ENCODE measurements at places on chromosomes 3 and 15. TPM values are rescaled to one million over a fixed set of nuclear protein-coding genes. Genes with fewer than 3 reads are reported as not detected.

CNTN6 gene
- 3.8 TPM for polyA plus RNA-seq

- DNase-seq, result no peak
Measured at GRCh38 chr15:88656760-88657221, 18.0 kb downstream of the ISG20 start.

DNA sequence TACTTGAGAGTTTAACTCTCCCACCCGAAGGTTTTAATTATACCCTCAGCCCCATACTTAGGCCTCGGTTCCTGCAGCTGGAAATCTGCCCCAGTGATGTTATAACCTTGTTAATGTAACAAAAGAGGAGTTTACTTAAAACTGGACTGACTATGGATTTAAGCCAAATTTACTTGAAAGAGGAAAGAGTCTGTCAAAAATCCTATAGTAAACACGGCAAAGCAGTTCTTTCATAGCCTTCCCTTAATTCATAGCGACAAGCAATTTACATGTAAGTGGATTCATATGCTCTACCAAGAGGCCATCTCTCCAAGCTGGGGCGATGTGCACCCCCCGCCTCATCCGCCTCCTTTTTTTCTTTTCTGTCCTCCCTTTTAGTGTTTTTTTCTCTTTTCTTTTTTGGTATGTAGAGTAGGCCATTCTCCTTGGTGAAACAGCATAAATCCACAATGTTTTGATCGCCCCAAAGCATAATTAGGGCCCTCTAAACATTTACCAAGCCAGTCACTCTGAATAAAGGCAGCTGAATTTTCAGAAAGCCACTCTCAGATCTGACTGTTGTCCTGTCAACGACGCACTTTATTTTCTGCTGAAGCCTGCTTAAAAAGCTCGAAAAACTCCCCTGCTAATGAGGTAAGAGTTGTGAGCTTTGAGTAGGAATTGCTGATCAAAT lies 373.1 kb upstream of the WNT5A start:
- no peak for DNase-seq

GRCh38 chr3:194941360-194941955 lies 255.8 kb downstream of the FAM43A start:
- DNase-seq, result no peak

GRCh38 chr15:85625856-85626255 lies 168.9 kb downstream of the KLHL25 start:
- DNase-seq, result peak; percentile 55

- peak; percentile 26 for DNase-seq
Measured at GRCh38 chr3:169667166-169668071, 3.9 kb upstream of the MECOM start.

- no peak for DNase-seq
Measured at GRCh38 chr3:88010810-88011209, 48.0 kb downstream of the CGGBP1 start.

MFSD1 gene
- polyA plus RNA-seq, result 53.1 TPM

RBPMS2 gene
- polyA plus RNA-seq, result 14.1 TPM

GRCh38 chr3:126316031-126316461 lies 41.2 kb downstream of the KLF15 start:
- DNase-seq, result no peak

DNA sequence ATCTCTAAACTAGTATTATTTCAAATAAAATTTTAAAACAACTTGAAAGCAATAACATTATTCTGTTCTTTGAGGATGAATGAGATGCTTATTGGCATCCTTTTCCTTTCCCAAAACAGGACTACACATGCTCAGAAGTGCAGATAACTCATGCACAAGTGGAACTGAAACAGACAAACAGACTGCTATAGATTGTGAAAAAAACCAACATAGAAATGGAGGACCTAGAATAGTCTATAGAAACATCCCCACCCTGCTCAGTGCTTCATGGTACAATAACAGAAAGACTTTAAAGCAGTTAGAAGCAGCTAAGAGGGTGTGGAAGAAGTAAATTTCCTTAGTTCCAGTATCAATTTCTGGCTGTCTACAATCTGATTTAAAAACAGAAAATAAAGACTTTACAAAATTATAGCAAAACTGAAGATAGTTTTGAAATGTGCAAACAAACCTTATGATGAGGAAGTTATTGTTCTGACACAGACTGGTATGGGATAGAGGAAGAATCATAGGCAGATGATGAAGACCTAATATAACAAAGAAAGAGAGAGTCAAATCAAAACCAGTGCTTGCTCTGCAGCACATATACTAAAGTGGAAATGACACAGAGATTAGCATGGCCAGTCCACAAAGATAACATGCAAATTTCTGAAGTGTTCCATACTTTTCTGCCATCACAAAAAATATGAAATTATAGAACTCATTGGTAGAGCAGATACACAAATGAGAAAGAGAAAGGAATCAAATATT lies 1025.4 kb downstream of the SQOR start:
- DNase-seq, result no peak

CHRNA5 gene
- 8.6 TPM for polyA plus RNA-seq

DNA sequence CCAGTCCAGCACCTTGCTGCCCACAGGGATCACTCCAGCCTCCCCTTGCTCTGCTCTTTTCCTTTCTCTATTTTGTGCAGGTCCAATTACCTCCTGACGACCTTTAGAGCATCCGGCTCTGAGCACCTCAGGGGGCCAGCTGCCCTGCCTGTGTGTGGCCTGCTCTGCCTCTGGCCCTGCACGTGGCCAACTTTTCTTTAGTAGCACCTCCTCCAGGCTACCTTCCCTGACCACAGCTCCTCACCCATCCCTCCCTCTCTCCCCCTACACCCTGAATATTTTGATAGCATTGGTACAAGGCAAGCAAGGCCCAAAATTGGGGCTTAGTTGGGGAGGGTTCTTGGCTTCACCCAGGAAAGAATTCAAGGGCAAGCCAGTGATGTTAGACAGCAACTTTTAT lies 66.9 kb upstream of the PRR20G start:
- no peak for DNase-seq

GRCh38 chr3:193520738-193521137 lies 34.0 kb downstream of the ATP13A4 start:
- no peak for DNase-seq

- no peak for DNase-seq
Measured at GRCh38 chr3:160279657-160280056, 54.4 kb downstream of the C3orf80 start.

- no peak for DNase-seq
Measured at GRCh38 chr3:15636028-15636709, 34.6 kb downstream of the BTD start.

- no peak for DNase-seq
Measured at GRCh38 chr3:186520957-186521842, 23.0 kb downstream of the CRYGS start.

GRCh38 chr3:58824285-58824684 lies 157.7 kb upstream of the FAM3D start:
- DNase-seq, result peak; percentile 27

- DNase-seq, result no peak
Measured at GRCh38 chr3:11154036-11154952, at the start of gene HRH1. Gene HRH1 (plus strand): TSS chr3:11154493. CDS start chr3:11259038, 104,545 bp downstream.

SLC12A8 gene
- 8.3 TPM for polyA plus RNA-seq
